ENCODE measurements at places on chromosomes 16 and 17.

- DNase-seq, result no peak
Measured at GRCh38 chr16:16086653-16087446, 136.4 kb downstream of the ABCC6 start.

DNA sequence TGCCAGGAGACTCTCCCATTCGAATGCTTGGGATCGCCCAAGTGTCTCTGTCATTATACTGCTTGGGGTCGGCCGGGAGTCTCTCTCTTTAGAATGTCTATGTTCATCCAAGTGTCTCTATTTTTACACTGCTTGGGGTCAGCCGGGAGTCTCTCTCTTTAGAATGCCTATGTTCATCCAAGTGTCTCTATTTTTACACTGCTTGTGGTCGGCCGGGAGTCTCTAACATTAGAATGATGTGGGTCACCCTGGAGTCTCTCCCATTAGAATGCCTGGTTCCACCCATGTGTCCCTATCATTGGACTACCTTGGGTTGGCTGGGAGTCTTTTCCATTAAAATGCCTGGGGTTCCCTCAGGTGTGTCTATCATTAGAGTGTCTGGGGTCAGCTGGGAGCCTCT lies 2230.4 kb downstream of the TP53TG3F start:
- no peak for DNase-seq

- DNase-seq, result no peak
Measured at GRCh38 chr17:48715496-48716399, 6.6 kb downstream of the PRAC1 start.

DNA sequence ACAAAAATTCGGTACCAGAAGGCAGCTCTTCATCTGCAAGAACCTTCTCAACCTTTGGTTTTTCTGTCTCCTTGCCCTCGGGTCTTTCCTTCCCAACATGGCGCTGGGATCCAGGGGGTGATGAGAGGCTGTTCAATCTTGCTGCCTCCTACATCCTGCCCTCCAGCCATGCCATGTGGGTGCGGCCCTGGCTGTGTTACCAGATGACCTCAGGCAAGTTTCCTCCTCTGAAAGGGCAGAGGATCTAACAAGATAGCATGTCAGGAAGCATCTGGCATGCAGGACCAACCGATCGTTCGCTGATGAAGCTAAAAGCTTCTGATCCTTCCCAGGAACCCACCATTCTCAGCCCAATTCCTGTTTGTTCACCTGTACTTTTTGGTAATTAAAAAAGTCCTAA lies 36.8 kb upstream of the BCAR1 start:
- DNase-seq, result no peak

DNA sequence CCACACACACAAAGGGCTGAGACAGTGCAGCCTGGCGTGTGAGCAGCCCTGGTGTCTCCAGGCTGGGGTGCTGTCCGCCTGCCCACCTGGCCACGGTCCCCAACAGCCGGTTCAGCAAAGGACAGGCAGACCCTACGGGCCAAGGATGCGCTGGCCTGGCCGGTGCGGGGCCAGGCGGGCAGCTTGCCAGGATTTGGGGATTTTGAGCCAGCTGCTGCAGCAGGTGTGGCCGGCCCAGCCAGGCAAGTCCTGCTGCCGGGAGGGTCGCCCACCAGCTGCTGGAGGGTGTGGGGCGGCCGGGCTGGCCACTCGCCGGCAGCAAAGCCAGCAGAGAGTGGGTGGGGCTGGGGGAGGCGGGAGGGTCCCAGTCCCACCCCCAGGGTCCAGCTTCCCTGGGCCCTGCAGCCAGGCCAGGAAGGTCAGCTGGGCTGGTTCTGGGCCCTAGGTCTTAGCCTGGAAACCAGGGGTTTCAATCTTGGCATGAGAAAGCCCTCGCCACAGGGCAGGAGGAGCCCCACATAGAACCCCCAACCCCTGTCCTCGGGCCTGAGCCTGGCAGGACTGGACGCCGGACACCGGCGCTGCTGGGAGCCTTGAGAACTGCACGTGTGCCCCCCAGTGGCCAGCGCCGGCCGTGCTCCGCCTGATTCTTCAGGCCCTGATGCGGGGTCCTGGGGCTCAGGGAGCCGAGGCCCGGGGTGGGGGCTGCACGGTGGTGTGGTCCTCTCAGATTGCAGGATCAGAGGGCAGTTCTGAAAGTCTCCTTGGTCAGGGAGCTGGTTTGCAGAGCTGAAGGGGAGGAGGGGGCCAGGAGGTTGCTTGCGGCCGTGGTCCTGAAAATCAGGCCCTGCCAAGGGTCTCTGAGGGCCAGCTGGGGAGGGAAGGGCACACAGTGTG lies 17.6 kb upstream of the SSTR5 start:
- peak; percentile 61 for DNase-seq
